ENCODE measurements at places on chromosomes 1 and 21. TPM values are rescaled to one million over a fixed set of nuclear protein-coding genes. Genes with fewer than 3 reads are reported as not detected.

The EPHB2 gene
- not detected for total RNA-seq

The RAD54L gene
- total RNA-seq = 34.7 TPM

The FAM110D gene
- total RNA-seq = not detected

The UMODL1 gene
- total RNA-seq = 0.19 TPM

The RAB42 gene
- total RNA-seq = not detected
